ENCODE measurements at places on chromosomes 7 and 10. TPM values are rescaled to one million over a fixed set of nuclear protein-coding genes. Genes with fewer than 3 reads are reported as not detected.

Gene METTL2B
- total RNA-seq = 29.3 TPM

Gene TBL2
- total RNA-seq = 150 TPM

Gene AKR1D1
- 0.07 TPM for total RNA-seq

Gene GRID1
- total RNA-seq = 0.46 TPM

Gene NRP1
- total RNA-seq = 335 TPM

Gene STEAP4
- 5.9 TPM for total RNA-seq

Gene GRM3
- total RNA-seq = not detected

Gene CHN2
- not detected for total RNA-seq

Gene GCK
- 1.4 TPM for total RNA-seq

Gene KAZALD1
- 26.8 TPM for total RNA-seq

Gene SPDYE8
- total RNA-seq = not detected

Gene ASB10
- not detected for total RNA-seq

Gene UPK3B
- total RNA-seq = 0.46 TPM

Gene MASTL
- total RNA-seq = 6.9 TPM

Gene INMT
- total RNA-seq = 12.0 TPM

Gene HOXA10
- not detected for total RNA-seq

Gene SYCE1
- total RNA-seq = 0.07 TPM

Gene EPDR1
- 43.8 TPM for total RNA-seq

Gene GOLGA7B
- total RNA-seq = 0.03 TPM

Gene ZNF853
- 0.99 TPM for total RNA-seq

Gene CDH23
- total RNA-seq = 0.13 TPM

Gene TUBGCP2
- 64.7 TPM for total RNA-seq

Gene TRIM50
- total RNA-seq = not detected

Gene PCLO
- total RNA-seq = 0.03 TPM

Gene AMZ1
- total RNA-seq = 0.50 TPM

Gene CHAT
- not detected for total RNA-seq

Gene SLC26A4
- 0.56 TPM for total RNA-seq

Gene PHYH
- total RNA-seq = 21.5 TPM

All from smooth muscle cell of the pulmonary artery (primary cell).